ENCODE measurements at places on chromosomes 5 and 9.

- no peak for DNase-seq
These were observed 26.5 kb downstream of the DDX46 start for GRCh38 chr5:134784946-134785620.

- no peak for DNase-seq
These were observed 10.8 kb upstream of the KIF27 start for GRCh38 chr9:83932011-83932410.

GRCh38 chr9:130448035-130448624 is 3.4 kb downstream of the ASS1 start:
- DNase-seq, result no peak

DNA sequence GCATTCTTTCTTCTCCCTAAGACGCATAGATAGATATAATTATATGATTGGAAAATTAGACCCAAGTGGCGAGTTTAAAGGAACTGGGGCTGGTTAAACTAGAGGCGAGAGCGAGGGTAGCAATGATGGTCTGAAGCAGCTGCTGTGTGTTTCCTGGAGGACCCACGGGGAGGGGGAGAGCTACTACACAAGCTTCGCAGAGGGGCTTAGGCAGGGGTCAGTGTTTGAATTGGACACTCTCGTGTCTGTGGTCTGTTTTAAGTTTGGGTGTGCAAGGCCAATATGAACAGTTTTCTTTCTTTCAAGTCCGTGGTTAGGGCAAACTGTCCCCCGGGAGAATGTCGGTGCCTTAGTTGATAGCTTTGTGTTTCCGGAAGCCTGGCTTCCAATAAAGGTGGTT is 43.1 kb downstream of the PDZD2 start:
- no peak for DNase-seq

- no peak for DNase-seq
These were observed 33.2 kb downstream of the PTGR1 start for GRCh38 chr9:111566234-111566633.

DNA sequence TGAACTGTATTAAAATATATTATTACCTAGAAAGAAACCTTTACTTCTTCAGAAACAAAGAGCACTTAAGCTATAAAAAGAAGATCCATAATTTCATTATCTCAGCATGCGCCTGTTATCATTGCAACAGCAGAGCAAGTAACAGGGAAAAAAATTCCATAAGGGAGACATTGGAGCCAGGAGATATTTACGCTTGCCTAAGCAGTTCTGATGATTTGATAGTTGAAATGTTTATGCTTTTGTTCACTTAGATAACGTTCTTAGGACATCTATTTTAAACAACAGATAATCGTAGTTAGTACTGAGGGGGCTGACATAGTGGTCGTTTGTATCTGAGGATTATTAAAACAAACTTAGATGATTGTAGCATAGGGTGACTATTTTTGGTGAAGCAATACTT is 252.5 kb downstream of the NNT start:
- no peak for DNase-seq

DNA sequence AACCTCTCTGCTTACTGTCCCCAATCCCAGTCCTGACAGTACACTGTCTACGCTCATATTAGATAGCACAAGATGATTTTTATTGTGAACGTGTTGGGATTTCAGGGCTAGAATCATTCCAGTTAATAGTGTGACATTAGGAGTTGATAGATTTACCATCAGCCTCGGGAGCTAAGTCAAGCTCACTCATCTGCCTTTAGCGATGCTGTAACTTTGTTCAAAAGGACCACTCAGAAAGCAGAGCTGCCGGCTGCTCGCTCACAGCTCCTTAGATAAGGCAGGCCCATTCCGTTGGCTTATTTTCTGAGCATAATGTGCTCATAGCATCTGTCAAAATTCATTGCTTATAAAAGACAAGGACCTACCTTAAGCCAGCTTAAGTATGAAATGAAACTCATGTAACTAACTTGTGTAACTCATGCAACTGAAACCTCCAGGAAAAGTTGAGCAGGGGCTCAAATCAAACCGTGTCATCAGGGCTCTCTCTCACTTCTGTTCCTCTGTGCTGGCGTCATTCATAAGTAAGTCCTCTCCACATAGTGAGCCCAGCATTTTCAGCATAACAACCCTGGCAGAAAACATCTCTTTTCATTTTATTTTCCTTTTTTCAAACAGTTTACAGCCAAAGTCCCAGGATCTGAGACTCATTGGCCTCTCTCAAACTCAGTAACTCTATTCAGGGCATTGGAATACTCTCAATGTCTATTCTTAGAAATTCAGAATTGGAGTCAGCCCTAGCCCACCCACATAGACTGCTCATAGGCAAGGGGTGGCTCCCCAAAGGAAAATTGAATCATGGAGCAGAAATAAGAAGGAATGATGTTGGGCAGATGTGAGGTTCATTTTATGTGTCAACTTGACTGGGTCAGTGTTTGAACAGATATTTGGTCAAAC is 208.8 kb downstream of the MAN2A1 start:
- no peak for DNase-seq

DNA sequence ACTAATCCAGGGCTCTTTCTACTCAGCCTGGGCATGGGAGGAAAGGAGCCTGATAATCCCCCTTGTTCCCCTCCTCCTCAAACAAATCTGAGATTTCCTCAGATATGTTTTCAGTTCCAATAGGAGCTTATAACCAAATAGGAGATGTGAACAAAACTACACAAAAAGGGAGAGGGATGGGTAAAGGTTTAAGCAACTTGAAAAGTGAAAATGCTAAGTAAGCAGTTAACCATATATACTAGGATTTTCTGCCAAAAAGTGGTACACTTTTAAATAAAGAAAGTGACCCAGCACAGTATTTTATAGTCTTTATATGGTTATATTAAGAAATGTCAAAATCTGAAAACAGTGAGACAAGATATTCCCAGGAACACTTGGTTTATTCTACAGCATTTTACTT is 275.7 kb downstream of the BNC2 start:
- DNase-seq, result no peak

DNA sequence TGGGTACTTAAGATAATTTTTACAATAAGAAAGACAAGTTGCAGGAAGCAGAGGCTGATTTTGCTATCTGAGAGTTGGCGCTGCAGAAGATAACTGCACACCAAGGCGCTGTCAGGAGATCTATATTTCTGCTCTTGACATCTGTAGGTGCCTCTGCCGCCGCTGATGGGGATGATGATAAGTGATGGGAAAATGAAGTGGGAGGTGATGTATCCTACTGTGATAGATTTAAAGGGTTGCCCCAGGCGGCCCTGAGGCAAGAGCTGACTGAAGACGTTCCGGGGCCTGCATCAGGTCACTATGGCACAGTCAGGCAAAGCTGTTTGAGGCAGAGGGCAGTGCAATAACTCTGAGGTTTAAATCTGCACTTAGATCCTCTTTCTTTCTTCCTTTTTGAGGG is 78.1 kb downstream of the SNCAIP start:
- no peak for DNase-seq

GRCh38 chr5:83092619-83093018 is 15.3 kb downstream of the XRCC4 start:
- DNase-seq, result no peak

GRCh38 chr5:147558826-147559225 is 49.0 kb upstream of the DPYSL3 start:
- peak; percentile 4 for DNase-seq

- no peak for DNase-seq
These were observed 107.5 kb downstream of the ATP10B start for GRCh38 chr5:160744268-160745101.

Data from stimulated activated naive B cell treated with anti-CD40 and anti-IgM and Interleukin-4, amounts not matched to agents 10 μg/mL and 1 μg/mL and 100 μg/mL, for 72 hours (primary cell).